ENCODE measurements at places on chromosomes 3 and 15.

GRCh38 chr3:35664460-35664919 lies 25.2 kb downstream of the ARPP21 start:
- DNase-seq: peak; percentile 78

DNA sequence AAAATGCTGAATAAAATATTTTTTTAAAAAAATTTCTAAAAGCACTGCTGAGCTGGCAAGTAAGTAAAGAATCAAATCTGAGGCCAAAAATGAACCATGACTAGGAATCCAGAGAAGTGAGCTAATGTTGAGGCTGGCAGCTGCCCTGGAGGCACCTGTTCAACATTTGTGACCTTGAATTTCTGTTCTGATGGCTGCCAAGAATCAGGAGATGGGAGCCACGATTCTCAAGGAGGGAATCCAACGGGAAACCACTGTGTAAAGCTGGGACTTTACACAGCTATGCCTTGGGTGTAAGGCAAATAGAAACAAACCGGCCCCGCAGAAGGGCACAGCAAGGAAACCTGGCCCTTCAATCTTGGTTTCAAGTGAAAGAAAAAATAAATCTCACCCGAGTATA lies 22.7 kb downstream of the HEG1 start:
- DNase-seq: no peak

- no peak for DNase-seq
Measured at GRCh38 chr15:29795610-29796009, 26.7 kb downstream of the TJP1 start.

- no peak for DNase-seq
Measured at GRCh38 chr3:187920030-187920429, 174.8 kb upstream of the BCL6 start.

- DNase-seq: peak; percentile 62
Measured at GRCh38 chr15:55587321-55588069, 650 bp downstream of the PYGO1 start.

DNA sequence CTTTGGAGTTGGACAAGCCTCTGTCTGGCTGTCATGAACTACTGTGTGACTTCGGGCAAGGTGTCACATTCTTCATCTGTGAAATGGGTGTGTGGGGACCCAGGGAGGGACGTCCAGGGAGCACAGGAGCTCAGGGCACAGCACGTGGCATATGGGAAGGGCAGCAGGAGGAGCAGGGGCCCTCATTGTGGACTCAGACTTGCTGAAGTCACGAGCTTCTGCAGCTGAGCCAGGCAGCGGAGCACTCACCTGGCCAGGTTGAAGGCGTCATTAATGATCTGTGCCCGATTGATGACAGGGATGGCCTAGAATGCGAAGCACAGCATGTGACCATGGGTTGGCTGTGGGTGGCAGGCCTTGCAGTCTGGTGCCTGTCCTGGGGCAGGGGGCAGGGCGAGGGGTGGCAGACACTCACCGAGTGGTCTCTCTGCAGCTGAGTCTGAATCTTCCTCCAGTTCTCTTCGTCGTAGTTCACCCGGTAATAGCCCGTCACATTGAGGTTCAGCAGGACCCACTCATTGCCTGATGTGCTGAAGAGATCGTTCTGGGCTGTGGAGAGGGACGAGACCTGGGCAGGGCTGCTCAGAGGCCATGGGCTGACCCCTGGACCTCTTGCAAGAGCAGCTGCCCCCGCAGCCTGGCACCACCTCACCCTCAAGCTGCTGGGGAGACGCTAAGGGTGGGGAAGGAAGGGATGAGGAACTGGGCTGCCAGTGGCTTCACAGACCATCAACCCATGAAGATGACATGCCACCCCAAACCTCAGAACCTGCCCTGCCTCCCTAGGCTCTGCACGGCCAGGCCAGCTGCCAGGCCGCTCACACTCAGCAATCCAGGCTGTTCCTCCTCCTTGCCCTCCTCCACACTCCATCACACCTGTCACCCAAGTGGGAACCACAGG lies 15.4 kb downstream of the ANPEP start:
- DNase-seq: no peak

GRCh38 chr15:91499774-91500383 lies 353.6 kb upstream of the SLCO3A1 start:
- DNase-seq: no peak

- no peak for DNase-seq
Measured at GRCh38 chr15:69794645-69795469, 302.9 kb downstream of the TLE3 start.

DNA sequence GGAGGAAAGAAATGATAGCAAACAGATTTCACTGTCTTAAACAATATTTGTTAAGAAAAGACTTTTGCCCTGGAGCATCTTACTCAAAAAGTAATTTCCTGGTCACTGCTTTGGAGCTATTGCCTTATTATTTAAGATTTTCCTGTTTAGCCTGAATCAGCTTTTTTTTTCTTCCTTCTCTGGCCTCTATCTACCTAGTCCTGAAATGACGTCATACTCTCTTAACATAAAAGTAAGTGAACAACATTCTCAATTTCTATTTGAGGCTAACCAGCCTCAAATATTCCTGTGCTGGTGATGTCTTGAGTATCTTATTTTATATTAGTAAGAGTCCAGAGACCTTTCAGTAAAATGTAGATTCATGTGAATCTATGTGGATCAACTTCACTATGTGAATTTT lies 221.9 kb upstream of the ALCAM start:
- no peak for DNase-seq

GRCh38 chr3:27670619-27671018 lies 51.5 kb downstream of the EOMES start:
- DNase-seq: no peak

- peak; percentile 14 for DNase-seq
Measured at GRCh38 chr3:29282427-29283230, 1.8 kb downstream of the RBMS3 start.

GRCh38 chr3:60674870-60675269 lies 576.4 kb downstream of the FHIT start:
- no peak for DNase-seq

DNA sequence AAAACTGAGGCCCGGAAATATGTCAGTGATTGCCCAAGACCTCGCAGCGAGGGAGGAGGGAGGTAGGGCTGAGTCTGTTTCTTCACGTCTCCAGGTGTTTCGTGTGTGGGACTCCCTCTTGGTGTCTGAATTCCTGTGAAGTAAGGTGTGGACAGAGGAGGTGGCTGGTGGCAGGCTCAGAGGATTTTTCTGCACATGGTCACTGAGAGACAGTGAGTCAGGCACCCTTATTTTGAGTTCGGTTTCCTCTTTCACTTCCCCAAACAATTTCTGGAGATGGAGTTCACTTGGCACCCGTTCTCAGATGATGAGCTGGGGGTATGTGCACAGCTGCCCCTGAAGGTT lies 46.3 kb upstream of the VPS8 start:
- DNase-seq: no peak

DNA sequence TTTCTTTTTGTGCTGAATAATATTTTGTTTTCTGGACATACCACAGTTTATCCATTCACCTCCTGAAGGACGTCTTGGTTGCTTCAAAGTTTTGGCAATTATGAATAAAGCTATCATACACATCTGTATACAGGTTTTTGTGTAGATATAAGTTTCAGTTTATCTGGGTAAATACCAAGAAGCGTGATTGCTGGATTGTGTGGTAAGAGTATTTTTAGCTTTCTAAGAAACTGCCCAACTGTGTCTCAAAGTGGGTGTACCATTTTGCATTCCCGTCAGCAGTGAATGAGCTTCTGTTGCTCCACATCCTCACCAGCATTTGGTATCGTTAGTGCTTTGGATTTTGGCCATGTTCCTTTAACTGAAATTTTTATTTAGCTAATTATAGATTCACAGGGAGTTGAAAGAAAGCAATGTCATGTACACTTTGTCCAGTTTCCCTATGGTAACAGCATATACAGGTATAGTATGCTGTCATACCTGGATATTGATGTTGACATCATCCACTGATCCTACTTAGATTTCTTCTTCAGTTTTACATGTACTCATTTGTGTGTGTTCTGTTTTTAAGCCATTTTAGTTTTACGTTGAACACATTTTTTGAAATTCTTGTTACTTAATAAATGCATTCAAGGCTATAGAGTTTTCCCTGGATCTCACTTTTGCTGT lies 11.9 kb downstream of the ARID3B start:
- DNase-seq: no peak

DNA sequence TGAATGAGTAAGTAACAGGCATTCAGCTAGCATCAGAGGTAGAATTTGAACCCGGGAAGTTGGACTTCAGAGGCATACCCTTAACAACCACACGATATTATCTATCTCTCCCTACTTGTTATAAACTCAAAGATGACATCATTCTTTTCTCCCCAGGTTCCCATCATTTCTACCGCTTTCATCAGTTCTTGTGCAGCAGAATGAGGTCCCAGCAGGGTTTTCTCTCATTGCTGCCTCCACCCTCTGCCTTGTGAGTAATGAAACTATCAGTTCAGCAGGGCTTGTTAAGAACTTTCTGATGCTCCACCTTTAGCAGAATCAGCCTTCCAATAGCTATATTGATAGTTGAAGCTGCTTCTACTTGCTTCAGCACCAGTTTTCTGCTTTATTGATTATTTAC lies 487.5 kb upstream of the KCNMB2 start:
- DNase-seq: no peak

All from BE2C (cell line).